GM10248 (cell line): ENCODE measurements at places on chromosomes 13 and 19.

DNA sequence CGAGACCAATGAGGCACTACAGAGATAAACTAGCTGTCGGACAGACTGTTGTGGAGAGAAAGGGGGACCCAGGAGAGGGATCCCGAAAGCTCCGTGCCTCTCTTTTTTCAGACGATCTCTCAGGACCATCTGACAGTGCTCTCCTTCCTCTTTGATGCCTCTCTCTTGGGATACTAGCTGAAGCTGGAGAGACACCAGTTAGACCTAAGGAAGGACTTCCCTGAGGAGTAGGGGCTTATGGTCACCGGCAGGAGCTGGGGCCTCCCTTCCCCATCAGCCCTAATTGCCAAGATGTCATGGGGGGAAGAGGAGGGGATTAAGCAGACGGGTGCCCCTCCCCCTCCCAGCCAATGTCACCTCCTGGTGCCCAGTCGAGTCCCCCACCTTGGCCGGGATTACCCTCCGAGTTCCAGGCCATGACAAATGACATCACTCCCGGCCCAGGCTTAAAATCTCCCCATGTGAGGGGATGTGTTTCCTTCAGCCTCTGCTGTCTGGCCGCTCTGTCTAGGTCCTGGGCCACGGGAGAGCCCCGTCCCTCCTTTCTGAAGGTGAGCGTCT, at the start of gene CRX:
Gene CRX (plus strand): TSS at position 478 of the 561 bp plus-strand sequence. CDS start 12,507 bp downstream, outside the sequence.
- no peak for DNase-seq

GRCh38 chr19:39937094-39937720, 2.8 kb upstream of the FCGBP start:
- peak; percentile 73 for DNase-seq

DNA sequence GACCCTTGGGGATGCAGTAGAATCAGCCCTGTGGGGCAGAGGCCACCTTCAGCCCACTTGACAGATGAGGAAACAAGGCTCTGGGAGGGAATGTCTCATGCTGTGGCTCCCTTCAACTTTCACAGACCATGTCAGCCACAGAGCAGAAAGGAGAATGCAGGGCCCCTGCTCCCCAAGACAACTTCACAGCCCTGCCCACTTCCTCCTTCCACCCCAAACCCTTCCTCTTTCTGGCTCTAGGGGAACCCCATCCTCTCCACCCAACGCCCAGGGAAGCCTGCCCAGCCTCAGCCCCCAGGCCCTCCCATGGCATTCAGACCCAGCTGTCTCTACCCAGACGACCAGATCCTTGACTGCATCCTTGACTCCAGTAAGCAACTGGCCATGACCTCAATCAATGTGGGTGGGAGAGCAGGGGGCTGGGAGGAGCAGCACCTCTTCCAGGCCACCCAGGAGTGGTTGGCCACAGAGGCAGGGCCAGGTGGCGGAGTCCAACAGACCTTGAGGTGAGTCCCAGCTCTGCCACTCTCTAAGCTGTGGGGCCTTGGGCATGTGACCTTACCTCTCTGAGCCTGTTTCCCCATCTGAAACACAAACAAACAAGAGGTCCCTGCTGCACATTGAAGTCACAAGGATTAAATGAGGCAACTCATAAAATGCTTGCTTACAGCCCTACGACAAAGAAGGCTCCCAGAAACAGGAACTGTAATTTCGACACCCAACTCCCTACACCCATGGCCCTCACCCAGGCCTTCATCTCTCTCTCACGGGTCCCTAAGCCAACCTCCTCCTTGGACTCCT, 15.8 kb downstream of the DEDD2 start:
- peak; percentile 85 for DNase-seq

- DNase-seq: no peak
These were observed 72.8 kb downstream of the COG3 start for GRCh38 chr13:45537516-45537915.

DNA sequence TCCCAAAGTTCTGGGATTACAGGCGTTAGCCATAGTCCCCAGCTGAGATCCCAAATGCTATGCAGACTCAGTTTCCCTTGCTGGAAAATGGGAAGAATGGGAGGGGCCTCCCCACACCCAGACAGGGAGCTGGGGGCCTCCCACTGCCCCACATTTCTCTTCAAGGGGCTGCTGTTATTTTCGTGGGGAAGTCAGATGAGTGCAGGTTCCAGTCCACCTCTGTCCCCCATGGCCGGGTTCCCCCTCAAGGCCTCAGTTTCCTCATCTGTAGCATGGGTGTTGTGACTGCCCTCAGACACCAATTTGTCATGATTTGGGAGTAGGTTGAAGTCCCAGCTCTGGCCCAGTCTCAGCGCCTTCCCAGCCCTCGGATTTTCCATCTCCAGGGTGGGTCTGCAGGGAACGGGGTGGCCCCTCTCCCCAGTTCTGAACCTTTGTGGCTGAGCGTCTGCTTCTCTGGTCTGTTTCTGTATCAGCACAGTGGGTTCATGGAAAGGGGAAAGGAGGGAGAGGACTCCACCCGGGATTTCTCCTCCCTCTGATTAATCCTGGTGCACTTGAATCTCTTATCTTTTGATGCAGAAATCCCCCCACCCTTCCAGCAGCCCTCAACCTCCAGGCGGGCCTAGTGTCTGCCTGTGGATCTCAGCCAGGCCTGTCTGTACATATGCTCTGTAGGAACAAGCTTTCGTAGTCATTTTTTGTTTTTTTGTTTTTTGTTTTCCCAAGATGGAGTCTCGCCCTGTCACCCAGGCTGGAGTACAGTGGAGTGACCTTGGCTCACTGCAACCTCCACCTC, 12.2 kb downstream of the NFIC start:
- DNase-seq: no peak

- no peak for DNase-seq
These were observed 6.7 kb upstream of the TEKTIP1 start for GRCh38 chr19:3532154-3532786.

GRCh38 chr19:4774136-4774535, 17.4 kb upstream of the FEM1A start:
- no peak for DNase-seq

- no peak for DNase-seq
These were observed 1.9 kb upstream of the ITM2B start for GRCh38 chr13:48231080-48231479.

DNA sequence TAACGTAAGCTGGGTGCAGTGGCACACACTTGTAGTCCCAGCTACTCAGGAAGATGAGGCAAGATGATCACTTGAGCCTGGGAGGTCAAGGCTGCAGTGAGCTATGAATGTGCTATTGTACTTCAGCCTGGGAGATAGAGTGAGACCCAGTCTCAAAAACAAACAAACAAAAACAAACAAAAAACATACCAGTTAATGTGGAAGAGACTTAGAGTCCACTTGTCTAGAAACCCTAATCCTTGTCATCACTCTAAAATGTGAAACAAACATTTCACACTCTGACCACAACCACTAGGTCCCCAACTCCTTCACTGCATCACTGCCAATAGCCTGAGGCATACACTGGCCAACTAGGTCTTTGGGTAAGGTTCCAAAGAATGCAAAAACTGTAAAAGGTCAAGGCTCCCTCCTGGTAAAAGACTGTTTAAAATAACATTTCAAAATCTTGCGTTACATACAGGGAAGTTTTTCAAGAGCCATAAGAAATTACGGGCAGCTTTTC, 28.6 kb upstream of the CYP2B6 start:
- DNase-seq: no peak

GRCh38 chr19:13622766-13623715, 116.8 kb upstream of the CACNA1A start:
- DNase-seq: no peak

GRCh38 chr19:38616265-38616664, 1.5 kb downstream of the MAP4K1 start:
- no peak for DNase-seq

DNA sequence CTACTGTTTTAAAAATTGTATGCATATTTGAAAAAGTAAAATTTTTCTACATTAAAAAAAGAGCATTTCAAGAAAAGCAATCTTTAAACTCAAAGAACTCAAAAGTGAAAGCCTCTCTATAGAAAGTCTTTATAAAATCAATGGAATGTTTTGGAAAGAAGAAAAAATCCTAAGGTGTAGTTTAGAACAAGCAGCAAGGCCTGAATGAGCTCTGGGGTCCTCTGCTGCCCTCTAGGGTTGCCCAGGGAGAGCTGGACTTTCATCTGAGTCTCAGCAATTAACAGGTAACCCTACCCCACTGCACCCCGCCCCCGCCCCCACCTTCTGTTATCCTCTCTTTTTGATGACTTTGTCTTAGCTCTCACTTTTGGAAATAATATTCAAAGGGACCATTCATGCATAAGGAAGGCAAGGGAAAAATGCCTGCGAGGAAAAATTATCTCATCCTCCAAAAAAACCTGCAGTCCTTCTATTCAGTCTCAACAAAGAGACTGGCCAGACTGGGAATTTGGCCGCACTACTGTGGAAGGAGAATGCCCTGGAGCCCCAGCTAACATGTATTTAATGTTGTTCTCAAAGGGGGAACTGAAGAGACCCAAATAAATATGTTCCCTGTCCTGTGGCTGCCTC, 24.1 kb downstream of the SLC25A30 start:
- peak; percentile 59 for DNase-seq
